ENCODE measurements at places on chromosomes 13 and 19. TPM values are rescaled to one million over a fixed set of nuclear protein-coding genes. Genes with fewer than 3 reads are reported as not detected.

UBE2L5 gene
- total RNA-seq = not detected

- H3K36me3 ChIP-seq = no peaks in the 10 kb centered on the region
- peak overlapping the region; percentile 1 for H3K4me3 ChIP-seq
- H3K27ac ChIP-seq = peak overlapping the region; percentile 44
- H3K27me3 ChIP-seq = no peaks in the 10 kb centered on the region
- peaks cover 74% of the 10 kb centered on the region for H3K4me1 ChIP-seq
These were observed 22.2 kb downstream of the FAM187B start for GRCh38 chr19:35206379-35206778.

PBX4 gene
- total RNA-seq = 15.0 TPM

DNA sequence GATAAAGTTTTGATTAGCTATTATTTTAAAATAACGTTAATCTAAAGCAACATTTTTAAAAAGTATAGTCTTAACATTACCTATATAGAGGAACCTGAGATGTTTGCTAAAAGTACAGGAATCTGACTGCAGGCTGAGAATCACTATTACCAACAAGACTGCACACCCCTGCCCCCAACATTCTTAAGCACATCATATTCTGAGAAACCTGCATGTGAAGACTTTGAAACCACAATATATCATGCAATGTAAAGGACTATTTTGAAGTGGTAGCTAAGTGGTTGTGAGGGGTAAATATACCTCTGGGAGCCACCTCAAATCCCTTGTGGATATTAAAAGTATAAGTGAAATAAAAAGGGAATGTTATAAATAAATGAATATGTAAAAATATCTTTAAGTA lies 119.0 kb upstream of the KLF12 start:
- no peaks in the 10 kb centered on the region for H3K27me3 ChIP-seq
- H3K4me1 ChIP-seq = peaks cover 76% of the 10 kb centered on the region
- H3K4me3 ChIP-seq = no peak overlapping the region

Measured in CD8-positive, alpha-beta memory T cell (primary cell).